ENCODE measurements at places on chromosomes 4 and X.
A peak's percentile ranks its signal among the peaks of the same experiment; 100 is the strongest.

- DNase-seq = no peak
Measured at GRCh38 chrX:80237072-80237471, 183.2 kb upstream of the TENT5D start.

DNA sequence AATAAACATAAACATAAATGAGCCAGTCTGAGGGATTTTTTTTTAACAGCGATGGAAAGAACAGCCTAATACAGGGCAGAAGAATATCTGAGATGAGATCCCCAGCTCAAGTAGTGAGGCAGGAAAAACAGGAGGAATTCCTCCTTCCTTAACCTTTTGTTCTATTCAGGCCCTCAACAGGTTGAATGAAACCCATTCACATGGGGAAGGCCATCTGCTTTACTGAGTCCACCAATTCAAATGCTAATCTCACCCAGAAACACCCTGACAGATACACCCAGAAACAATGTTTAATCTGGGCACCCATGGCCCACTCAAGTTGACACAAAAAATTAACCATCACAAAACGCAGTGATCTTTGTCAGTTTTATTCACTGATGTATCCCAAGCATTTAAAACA, 45.5 kb downstream of the SMIM31 start:
- DNase-seq = no peak

GRCh38 chr4:7042503-7043283, 479 bp upstream of the TADA2B start:
- DNase-seq = peak; percentile 96

DNA sequence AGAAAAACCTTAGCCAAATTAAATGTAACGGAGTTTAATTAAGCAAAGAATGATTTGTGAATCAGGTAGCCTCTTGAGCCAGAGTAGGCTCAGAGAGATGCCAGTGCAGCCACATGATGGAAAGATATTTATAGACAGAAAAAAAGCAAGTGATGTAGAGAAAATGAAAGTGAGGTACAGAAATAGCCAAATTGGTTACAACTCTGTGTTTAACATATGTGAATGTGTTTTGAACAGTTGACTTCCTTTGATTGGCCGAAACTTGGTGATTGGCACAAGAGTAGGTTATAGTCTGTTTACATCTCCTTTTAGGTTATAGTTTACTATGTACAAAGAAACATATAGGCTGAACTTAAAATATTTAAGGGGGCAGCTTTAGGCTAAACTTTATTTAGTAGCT, 459.9 kb upstream of the BOD1L1 start:
- no peak for DNase-seq

DNA sequence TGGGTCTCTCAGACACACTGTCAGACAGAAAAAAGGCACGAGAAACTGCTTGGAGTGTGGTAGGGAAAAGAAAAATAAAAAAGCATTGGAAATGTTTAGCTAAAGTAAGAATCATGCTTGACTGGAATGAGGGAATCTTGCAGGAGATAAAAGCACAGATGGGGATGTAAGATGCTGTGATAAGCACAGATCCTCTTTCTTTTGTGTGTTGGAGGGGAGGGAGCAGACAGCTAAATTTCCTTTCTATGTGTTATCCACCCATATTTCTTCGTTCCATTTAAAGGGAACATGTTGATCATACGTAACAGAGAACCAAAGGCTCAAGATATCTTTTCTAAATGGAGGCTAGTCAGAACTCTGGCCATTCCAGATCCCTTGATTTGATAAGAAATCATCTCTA, 614.0 kb upstream of the LCORL start:
- no peak for DNase-seq

DNA sequence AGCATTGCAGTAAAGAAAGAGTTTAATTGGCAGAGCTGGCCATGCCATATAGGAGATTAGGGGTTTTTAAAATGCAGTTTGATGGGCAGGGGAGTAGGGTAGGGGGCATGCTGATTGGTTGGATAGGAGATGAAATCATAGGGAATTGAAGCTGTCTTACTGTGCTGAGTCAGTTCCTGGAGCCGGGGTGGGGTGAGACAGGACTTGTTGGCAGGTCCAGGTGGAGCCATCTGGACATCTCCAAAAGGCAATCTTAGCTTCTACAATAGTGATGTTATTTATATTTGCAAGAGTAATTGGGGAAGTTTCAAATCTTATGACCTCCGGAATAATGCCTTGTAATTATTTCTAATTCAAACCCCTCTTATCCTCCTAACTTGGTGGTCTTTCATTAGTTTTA, 32.4 kb upstream of the PGM2 start:
- no peak for DNase-seq

DNA sequence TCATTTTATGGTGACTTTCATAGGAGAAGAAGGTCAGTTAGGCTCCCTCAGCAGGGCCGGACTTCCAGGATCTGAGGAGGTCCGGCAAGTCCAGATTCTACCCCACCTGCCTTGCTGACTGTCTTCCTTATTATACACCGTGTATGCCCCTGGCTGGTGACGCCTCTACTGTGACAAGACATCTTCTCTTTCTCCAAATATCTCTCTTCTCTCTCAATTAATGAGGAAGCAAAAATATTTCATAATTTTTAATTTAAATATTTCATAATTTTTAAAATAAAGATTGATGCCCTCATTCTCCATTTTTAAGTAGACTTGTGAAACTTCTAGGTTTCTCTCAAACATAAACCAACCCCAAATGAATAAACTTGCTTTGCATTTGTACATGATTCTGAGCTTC, 202.5 kb downstream of the NSUN7 start:
- no peak for DNase-seq

DNA sequence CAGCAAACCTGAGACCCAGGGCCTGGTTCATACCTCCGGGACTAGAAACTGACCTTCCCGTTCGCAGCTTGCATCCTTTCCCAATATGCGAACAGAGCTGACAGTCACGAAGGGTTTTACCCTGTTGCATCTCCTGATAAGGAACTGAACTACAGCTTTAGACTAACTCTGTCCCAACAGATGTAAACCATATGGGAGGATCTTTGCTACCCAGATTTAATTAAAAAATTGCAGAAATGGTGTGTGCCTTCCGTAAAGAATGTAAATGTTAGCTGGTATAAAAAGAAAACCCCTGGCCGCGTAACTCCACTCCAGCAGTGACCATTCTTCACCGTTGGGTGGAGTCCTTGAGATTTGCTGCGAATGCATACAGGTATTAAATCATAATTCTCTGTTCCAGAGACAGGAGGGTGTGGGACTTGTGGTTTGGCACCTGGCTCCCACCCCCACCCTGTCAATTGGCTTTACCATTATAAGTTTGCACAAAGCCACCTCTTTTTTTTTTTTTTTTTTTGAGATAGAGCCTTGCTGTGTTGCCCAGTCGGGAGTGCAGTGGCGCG, 40.6 kb upstream of the SORCS2 start:
- no peak for DNase-seq

DNA sequence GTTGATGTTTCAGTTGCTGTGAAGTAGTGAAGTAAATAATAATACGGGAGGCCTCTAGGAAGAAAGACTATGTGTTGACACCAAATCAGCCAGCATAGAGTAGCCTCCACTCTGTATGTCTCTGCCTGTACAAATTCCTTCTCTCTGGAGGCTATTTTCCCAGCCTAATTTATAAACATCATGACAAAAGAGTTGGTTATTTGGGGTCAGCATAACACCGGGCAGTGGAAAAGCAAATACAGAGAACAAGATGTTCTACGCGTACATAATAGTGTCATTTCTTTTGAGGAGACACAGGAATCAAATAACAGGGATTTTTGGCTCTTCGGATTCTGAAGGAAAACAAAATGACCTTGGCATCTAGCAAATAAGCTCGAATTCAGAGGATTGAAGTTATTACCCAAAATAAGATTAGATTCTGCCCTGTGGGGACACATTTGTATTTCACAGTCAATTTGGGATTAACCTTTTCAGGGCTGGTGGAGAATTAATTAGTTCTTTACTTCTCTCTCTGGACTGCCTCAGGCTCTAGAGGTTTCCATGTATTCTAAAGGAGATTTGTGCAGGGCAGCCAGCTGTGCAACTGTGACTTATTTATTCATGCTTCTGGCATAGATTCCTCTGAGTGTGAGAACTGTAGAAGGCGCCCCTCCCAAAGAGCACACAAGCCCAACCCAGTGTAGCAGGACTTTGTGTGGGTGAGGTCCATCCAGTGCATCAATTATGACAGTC, 14.1 kb upstream of the SYTL4 start:
- no peak for DNase-seq

DNA sequence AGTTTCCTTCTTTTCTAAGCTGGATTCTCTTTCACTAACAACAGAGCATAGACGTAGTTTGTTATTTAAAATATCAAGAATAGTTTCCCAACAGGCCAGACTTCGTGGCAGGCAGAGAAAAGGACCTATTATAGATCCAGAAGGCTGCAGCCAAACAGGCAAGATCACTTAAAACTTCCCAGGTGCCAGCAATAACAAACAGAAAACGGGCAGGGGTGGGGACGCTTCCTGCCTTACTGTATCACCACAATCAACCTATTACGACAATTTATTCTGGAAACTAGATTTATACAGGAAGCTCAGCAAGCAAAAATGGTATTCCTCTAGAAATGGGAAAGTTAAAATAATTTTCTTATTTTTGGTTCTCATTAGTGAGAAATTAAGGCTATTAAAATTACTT, 22.1 kb downstream of the RWDD4 start:
- DNase-seq = no peak

- DNase-seq = no peak
Measured at GRCh38 chrX:122566401-122566800, 617.7 kb upstream of the GRIA3 start.

DNA sequence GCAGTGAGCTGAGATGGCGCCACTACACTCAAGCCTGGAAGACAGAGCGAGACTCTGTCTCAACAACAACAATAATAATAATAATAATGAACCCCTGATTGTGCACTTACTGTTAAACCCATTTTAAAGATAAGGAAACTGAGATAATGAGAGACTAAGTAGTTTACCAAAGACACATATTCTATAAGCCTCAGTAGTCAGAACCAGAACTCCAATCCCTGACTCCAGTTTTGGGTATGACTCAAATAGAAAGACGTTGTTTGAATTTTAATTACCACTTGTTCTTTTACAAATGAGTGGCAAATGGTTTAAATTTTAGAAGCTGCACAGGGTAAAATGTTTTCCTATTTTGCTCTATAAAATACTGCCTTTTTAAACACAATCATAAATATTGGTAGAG, 37.4 kb downstream of the ACSL4 start:
- DNase-seq = no peak

DNA sequence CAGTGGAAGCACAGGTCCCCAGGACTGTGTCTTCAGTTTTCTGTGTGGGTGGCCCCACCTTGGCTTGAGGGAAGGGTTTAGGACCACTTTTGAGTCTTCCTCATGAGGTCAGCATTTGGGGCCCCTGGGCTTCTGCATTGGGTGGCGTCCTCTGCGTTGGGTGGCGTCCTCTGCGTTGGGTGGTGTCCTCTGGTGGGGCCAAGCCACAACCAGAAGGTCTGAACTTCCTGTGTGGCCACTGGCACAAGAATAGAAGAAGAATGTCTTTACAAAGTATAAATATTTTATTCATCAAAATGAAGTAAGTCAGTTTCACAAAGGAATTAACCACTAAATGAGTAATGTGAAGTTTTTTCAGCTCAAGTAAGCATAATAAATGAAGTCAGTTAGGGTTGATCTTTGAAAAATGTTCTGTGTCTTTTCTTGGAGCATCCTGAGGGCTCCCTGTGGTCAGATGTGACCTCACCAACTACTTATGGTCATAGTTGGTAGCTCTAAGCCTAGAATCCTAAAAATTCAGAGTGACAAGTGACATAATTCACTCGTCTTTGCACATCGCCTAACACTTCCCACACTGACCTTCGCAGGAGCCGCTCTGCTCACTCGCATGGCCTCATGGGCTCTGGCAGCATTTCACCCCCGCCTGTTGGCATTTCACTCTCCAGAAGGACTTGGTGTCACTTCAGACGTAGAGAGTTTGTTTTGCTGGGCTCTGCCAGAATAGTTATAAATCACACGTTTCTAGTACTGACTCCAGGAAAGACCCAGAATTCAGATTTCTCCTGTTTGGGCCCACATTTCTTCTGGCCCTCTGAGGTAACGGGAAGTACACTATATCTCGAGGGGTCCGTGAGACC, 39.0 kb upstream of the HGFAC start:
- DNase-seq = no peak

GRCh38 chr4:5989236-5990225, 28.7 kb downstream of the C4orf50 start:
- no peak for DNase-seq

GRCh38 chr4:33437406-33437805, 2717.2 kb downstream of the PCDH7 start:
- DNase-seq = no peak

DNA sequence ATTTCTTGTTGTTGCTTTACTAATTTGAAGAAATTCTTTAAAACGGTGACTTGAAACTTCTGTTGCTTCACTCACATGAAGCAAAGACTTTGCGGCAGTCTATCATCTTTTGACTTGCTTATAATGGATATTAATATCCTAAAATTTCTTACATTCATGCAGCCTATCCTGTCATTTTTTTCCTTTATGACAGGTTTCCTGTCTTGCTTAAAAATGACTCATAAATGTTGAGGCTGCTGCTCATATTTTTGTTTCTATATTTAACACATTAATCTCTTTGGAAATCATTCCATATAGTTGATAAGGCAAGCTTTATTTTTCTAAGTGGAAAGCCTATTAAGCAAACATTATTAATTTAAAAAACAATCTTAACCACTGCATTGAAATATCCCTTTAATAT, 176.6 kb upstream of the GALNTL6 start:
- no peak for DNase-seq

- no peak for DNase-seq
Measured at GRCh38 chr4:88411491-88412096, 32.9 kb downstream of the HERC6 start.

- DNase-seq = no peak
Measured at GRCh38 chr4:151555151-151555945, 146.4 kb downstream of the FHIP1A start.

GRCh38 chr4:910366-911091, 21.6 kb downstream of the GAK start:
- no peak for DNase-seq

- DNase-seq = no peak
Measured at GRCh38 chr4:7121174-7121573, 53.3 kb upstream of the GRPEL1 start.

DNA sequence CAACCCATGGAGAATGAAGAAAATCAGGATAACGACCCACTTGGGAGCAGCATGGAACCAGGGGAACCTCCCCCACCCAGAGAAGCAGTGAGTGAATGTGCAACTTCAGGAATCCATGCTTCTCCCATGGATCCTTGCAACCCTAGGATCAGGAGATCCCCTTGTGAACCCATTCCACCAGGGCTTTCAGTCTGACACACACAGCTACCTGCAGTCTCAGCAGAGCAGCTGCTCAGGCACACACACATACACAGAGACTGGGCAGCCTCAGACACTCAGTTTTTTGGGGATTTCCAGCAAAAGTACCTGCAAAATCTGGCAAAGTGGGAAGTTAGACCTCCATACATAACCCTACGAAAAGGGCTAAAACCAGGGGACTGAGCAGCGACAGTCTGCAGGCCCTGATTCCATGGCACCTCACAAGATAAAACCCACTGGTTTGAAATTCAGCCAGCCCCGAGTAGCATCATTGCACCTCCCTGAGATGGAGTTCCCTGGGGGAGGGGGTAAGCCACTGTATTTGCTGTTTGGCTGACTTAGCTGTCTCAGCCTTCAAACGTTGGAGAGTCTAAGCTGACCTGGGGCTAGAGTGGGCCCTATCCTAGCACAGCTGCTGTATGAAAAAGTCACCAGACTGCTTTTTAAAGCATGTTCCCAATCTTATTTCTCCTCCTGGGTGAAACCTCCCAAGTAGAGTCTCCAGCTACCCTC, 737.5 kb upstream of the NDST4 start:
- no peak for DNase-seq
